Left ventricle myocardium inferior (tissue), 1 donor: ENCODE measurements at places on chromosomes 7 and 10.
A peak's percentile ranks its signal among the peaks of the same experiment; 100 is the strongest.

GRCh38 chr10:28922127-28922526, 244.8 kb downstream of the BAMBI start:
- DNase-seq, result no peak

DNA sequence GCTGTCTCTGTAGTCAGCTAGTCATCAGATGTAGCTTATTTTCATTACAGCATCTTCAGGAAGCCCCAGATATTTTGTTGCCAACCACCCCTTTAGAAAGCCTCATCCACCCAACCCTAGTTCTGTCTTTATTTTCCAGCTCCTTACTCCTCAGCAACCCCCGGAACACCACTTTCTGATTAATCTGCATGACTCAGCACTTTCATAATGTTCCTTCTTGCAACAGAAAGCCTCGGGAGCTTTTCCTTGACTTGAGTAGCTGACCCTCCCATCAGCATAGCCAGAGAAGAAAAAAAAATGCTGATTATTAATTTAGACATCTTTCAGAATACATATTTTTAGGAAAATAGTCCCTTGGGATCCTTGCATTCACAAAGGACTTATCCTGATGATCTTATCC, 244.0 kb upstream of the CXCL12 start:
- no peak for DNase-seq

GRCh38 chr7:114343949-114344708, 70.5 kb upstream of the FOXP2 start:
- DNase-seq, result no peak

GRCh38 chr10:72611783-72612182, 14.1 kb downstream of the MICU1 start:
- no peak for DNase-seq

DNA sequence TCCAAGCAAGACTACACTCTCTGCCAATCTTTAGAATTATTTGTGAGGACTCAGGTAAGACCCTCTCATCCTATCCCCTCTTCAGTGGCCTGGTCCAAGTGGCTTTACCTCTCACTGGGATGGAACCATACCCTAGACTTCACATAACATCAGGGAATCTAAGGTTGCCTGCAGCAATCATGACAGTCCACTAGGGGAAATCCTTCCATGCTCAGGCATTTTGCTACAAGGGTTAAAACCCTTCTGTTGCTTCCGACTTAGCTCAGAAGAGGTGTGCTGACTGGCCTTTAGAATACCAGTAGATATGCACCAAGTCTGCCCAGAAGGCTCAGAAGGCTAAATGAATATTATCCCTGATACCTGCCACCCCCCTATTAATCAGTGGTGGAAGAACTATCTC, 24.9 kb upstream of the NPS start:
- no peak for DNase-seq

DNA sequence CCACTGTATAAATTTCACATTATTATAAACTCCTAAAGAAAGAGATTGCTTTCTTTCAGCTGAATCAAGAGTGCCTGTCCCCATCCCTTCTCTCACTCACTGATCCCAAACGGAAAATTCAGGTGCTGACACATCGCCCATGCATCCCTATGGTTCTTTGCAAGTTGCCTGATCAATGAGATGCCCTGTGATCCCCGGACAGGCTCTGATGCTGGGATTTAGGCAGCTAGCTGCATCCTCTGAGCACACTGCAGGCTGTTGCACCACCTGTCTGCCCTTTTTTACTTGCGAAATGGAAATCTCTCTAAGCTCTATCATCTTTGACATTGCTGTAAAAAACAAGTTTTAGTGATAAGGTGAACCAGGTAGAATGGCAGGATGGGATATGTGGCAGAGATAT, 456.5 kb downstream of the GATA3 start:
- DNase-seq, result no peak

DNA sequence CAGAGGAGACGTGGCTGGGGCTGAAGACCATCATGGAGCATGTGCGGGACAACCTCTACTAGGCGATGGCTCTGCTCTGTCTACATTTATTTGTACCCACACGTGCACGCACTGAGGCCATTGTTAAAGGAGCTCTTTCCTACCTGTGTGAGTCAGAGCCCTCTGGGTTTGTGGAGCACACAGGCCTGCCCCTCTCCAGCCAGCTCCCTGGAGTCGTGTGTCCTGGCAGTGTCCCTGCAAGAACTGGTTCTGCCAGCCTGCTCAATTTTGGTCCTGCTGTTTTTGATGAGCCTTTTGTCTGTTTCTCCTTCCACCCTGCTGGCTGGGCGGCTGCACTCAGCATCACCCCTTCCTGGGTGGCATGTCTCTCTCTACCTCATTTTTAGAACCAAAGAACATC, 22.0 kb upstream of the CPA5 start:
- DNase-seq, result no peak

- DNase-seq, result no peak
Measured at GRCh38 chr7:129351320-129351719, 82.9 kb upstream of the STRIP2 start.

GRCh38 chr7:48595756-48596155, 328.6 kb upstream of the CDC14C start:
- no peak for DNase-seq

DNA sequence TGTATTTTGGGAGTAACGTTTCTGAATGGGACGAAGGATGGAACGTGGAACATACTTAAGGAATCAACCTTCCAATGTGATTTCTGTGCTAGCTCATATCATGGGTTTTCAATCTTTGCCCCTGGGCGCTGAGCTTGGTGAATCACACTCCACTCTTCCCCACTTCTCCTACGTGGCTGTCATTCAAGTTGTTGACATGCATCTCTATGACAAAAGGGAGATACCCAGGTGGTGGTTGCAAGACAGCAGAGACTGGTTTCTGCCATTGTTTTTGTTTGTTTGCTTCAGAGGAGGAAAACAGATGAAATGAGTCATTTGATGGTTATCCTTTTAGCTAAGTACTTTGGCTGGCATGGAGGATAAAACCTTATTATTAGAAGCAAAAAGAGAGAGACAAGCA, 573.9 kb downstream of the GATA3 start:
- no peak for DNase-seq

- no peak for DNase-seq
Measured at GRCh38 chr7:2855386-2855785, 11.3 kb upstream of the GNA12 start.

DNA sequence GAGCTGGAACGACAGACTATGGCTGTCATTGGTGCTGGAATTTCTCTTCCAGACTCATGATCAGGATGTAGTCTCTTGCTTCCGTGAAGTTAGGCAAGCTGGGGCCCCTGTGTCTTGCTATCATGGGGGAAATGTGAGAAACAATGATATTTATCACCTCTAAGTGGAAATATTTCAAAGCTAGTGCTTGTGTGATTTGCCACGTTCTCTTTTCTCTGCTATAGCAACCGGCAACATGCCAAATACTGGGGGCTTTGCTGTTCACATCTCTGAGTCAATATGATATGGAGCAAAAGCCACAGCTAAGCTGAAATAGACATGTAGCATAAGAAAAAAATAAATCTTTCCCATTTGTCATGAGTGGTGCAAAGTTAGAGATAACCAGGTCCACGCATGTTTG, 668.2 kb upstream of the IGFBP3 start:
- no peak for DNase-seq

DNA sequence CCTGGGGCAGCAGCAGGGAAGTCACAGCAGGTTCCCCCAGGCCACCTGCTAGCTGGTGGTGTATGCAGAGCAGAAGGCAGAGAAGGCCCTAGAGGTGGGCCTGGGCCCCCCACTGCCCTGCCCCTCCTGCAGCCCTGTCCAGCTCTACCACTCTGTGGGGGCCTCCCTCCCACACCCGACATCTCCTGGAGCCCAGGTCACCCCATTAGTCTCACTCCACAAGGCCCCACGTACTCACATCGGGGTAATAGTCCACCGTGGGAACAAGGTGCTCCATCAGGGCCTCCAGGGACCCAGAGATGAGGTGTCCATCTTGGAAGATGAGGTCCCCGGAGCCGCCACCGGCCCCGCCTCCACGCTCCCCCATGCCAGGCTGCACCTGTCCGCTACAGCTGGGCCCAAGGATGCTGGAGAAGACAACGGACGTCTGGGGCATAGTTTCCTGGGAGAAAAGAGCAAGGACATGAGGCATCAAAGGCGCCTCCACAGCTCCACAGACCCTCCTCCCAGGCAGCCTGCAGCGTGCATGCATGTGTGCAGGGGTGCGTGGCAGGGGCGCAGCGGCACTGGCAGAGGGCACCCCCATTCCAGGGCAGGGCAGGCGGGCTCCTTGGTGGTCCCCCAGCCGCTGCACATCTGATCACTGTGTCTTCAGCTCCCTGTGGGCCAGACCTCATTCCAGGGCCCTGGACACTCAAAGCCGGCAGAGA, 61.0 kb downstream of the RASGEF1A start:
- no peak for DNase-seq

GRCh38 chr7:143322760-143323633, 7.1 kb downstream of the CLCN1 start:
- DNase-seq, result peak; percentile 52

GRCh38 chr10:71696628-71697326, 22.8 kb downstream of the C10orf105 start:
- peak; percentile 68 for DNase-seq

- DNase-seq, result no peak
Measured at GRCh38 chr7:28383975-28384374, 28.3 kb upstream of the CREB5 start.

GRCh38 chr10:129122846-129123245, 344.2 kb upstream of the MGMT start:
- DNase-seq, result no peak

GRCh38 chr10:129857242-129857960, 106.7 kb downstream of the EBF3 start:
- no peak for DNase-seq

GRCh38 chr10:97128039-97128492, 57.7 kb downstream of the SLIT1 start:
- no peak for DNase-seq

GRCh38 chr7:44272456-44272855, 52.9 kb downstream of the CAMK2B start:
- DNase-seq, result no peak

DNA sequence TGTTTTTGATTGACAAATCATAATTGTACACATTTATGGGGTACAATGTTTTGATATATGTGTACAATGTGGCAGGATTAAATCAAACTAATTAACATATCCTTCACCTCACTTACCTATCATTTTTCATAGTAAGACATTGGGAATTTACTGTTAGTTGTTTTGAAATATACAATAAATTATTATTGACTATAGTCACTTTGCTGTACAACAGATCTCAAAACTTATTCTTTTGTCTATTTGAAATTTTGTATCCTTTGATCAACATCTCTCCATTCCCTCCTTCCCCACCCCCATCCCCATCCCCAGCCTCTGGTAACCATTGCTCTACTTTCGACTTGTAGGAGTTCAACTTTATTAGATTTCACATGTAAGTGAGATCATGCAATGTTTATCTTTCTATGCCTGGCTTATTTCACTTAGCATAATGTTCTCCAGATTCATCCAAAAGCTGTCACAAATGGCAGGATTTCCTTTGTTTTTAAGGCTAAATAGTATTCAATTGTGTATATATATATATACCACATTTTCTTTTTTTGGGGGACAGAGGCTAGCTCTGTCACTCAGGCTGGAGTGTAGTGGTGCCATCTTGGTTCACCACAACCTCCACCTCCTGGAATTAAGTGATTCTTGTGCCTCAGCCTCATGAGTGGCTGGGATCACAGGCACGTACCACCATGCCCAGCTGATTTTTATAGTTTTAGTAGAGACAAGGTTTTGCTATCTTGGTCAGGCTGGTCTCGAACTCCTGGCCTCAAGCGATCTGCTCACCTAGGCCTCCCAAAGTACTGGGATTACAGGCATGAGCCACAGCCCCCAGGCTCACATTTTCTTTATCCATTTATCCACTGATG, 23.3 kb upstream of the SLC26A5 start:
- DNase-seq, result no peak

- peak; percentile 16 for DNase-seq
Measured at GRCh38 chr10:126504761-126505112, 116.5 kb upstream of the ADAM12 start.

DNA sequence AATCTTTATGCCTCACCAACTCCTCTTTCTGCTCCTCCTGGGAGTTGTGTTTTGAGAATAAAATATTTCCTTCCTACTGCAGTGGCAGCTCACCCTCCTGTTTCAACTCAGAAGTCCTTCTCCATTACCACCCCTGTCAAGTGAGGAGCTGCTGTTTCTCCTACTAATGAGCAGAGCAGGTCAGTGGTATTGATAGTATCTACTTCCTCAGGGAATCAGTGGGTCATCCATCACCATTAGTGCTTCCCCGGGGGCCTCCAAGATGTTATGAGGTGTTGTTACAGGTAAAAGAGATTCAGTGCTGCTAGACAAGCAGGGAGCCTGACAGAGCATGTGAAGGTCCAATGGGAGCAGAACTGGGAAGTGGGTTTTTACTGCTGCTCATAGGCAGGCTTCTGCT, 795.2 kb downstream of the REEP3 start:
- DNase-seq, result no peak

DNA sequence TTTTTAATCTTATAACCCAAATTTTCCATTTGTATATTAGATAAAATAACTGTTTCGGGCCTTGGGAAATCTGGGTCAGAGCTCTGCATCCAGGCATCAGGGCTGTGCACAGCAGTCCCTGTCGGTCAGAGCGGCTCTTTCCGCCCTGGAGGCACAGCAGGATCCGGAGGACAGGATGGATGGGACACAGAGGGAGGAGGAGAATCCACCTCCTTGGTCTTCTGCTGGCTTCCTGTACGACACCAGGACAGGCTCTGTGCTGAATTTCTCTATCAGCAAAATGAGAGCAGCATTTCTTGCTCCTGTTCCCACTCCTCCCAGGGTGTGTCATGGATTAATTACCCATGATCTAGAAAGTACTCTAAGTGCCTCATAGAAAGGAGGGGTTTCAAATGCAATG, 254.9 kb downstream of the SKAP2 start:
- DNase-seq, result no peak

- DNase-seq, result no peak
Measured at GRCh38 chr7:27901028-27901760, 161.2 kb downstream of the TAX1BP1 start.

GRCh38 chr7:97022491-97023306, 1.9 kb downstream of the DLX5 start:
- no peak for DNase-seq

DNA sequence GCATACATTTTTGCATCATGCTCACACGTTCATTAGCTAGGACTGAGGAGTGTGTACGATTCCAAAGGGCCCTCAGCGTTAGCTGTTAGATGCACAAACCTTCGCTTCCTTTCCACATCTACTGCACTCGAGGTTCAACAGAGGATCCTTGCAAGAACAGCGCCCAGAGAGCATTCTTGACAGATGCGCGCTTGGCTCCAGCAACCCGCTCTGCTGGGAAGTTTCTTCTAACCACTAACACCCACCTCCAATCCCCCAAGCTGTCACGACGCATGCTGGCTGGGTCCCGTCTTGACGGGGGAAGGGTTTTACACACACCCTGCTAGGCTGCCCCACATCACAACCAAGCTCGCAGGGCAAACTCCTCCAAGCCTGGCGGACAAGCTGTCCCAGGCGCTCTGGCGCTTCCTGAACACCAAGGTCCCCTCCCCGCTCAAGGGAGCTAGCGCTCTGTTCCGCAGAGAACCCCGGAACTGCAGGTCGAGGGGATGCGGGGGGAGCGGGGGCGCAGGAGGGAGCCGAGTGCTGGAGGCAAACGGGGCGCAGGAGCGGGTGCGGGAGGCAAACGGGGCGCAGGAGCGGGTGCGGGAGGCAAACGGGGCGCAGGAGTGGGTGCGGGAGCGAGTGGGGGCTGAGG, 653 bp upstream of the ADRB1 start:
- DNase-seq, result peak; percentile 64

GRCh38 chr10:36171953-36172940, 530.2 kb upstream of the FZD8 start:
- no peak for DNase-seq

GRCh38 chr7:25804154-25804553, 347.8 kb upstream of the NFE2L3 start:
- no peak for DNase-seq

- DNase-seq, result no peak
Measured at GRCh38 chr7:8147760-8148463, 114.1 kb downstream of the ICA1 start.
